Left lung (tissue), 14 donors: ENCODE measurements at places on chromosomes 7 and 10. TPM values are rescaled to one million over a fixed set of nuclear protein-coding genes. Genes with fewer than 3 reads are reported as not detected.
A peak's percentile ranks its signal among the peaks of the same experiment; 100 is the strongest.

Gene FEZF1
- not detected for total RNA-seq

- no peak for DNase-seq
Measured at GRCh38 chr7:155741082-155741481, 71.2 kb downstream of the SHH start.

Gene FGF8
- not detected for total RNA-seq

DNA sequence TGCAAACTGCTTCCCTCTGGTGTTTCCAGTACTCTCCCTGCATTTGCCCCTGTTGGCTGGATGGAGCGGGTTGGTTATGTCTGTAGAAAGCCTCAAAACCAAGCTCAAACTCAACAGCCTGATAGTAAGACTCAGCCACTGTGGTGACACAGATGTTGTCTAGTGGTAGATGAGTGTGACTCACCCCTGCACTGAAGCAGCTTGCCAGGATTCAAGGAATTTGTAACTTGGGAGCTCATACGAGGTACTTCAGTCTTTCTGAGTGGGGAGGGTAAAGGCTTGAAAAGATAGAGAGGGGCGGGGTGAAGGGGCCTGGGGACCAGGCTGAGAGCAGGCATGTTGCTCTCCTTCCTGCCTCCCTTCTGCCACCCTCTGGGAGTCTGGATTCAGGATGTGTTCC lies 22.9 kb upstream of the AQP1 start:
- DNase-seq = peak; percentile 55

DNA sequence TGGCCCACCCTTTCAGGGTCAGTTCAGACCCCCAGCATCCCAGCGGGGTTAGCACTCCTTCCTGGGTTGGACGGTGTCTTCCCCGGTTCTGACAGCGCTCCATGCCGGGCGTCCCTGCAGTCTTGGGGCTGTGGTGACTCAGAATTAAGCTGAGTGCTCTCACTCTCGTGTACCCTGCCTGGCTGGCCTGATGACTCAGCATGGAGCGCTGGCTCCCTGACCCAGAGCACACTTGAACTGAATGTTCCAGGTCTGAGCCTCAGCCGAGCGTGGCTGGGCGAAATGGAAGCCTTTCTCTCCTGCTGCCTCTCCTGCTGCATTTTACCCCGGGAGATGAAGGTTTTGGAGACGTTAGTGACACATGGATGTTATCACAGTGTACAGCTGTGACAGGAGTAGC lies 7.1 kb downstream of the BAG3 start:
- peak; percentile 38 for DNase-seq

- no peak for DNase-seq
Measured at GRCh38 chr10:61779276-61779675, 116.5 kb downstream of the CABCOCO1 start.

DNA sequence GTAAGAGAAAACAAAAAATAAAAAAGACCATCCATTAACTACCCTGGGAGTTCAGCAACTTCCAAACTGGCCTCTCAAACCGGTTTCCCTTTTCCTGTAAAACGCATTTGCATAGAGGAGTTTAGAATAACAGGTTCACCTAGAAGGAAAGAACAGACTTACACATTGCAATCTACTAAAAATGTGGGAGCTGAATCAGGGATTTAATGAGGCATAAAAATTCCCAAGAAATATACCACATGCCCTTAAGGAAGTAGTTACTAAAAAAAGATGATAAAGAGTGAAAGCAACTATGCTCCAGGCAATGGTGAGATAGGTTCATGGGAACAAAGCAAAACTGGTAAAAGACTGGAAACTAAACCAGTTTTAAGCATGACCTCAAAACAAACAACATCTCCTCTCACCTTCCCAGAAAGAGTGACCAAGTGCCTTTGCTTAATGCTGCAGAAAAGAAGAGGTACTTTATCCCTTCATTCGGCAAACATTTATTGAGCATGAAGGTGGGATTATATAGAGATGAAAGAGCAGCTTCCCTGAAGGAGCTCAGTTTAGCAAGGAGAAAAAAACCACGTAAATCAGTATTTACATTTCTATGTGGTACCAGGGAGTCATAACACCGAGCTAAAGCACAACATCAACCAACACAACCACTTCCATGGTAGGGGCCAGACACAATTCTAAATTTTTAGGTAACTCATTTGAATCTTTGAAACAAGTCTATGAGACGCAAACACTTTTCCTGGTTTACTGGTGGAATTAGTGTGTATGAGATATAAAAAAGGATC lies 152.8 kb downstream of the SGMS1 start:
- peak; percentile 41 for DNase-seq

GRCh38 chr7:121824276-121824675 lies 48.7 kb upstream of the PTPRZ1 start:
- DNase-seq = no peak
